Midbrain (tissue), 1 donor: ENCODE measurements at places on chromosomes 6 and 20.

DNA sequence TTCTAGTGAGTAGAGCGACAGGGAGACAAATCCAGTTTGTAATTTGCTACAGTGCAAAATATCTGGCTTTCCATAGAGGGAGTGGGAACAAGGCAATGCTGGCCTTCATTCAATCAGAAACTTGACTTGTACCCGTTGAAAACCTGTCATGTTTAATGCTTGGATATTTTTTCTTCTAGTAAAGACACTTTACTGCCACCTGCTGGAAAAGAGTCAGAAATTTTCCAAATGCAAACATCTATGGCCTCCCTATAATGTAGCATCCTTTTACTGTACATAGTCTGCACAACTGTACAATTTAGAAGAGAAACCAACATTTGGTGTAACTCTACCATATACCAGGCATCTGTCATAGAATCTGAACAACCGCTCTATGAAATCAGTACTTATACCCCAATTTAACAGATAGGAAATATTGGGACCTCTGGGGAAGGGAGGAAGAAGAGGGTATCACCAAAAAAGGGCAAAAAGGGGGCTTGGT lies 16.7 kb upstream of the TBC1D20 start:
- DNase-seq: peak; percentile 68

DNA sequence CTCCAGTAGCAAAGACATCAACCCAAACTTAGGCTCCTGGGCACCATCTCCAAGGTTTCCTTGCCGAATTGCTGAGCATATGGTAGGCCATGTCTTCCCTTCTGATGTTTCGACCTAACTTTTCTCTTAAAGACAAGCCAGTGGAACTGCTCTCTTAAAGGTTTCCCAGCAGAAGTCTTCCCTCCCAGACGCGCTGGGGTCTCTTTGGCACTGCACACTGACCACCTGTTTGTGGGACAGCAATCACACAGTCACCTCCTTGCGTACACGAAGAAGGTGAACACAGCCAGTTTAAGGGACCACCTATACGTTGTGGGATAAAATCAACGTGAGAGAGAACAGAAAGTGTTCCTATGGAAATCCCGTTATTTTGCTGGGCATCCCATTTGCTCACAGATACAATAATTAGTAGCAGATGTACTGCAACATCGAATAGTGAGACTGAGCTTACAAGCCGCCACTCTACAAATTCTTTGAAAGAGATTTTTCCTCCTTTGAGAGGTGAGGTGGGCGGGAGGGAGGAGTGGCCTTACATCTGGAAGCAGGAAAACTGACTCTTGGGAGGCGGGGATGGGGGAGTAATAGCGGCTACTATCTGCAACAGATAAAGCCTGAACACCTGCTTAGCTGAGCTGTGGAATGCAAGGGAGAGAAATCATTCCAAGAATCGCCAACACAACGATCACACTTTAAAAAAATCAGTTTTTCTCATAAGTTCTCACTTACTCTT lies 9.9 kb downstream of the GRIK2 start:
- no peak for DNase-seq

- peak; percentile 96 for DNase-seq
These were observed 21.7 kb upstream of the OCSTAMP start for GRCh38 chr20:46572153-46572552.

DNA sequence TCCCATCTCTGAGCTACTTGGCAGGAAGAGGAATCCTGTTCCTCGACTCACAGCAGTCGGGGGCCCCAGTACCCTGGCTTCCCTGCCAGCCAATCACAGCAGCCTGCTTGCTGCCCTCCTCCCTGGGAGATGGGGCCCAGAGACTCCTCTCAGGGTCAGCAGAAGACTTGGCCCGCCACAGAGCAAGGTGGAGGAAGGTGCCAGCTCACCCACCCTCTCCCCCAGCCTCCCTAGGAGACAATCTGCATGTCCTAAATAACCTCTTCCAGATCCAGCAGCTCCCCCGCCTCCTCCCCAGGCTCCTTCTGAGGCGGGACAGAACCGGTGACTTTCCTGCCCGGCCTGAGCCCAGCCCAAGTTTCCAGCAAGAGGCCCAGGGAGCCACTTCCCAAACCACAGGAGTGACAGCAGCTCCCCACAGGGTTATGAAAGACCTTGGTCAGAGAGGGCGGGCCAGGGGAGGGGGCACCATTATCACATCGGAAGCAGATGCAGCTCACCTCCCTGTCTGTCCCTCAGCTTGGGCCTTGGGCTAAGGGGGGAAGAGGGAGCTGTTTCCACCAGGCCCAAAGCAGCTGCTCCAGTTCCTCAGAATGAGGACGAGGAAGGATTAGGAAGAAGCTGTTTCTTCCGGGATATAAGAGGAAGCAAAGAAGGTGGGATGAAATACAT lies 2.3 kb downstream of the CCND3 start:
- no peak for DNase-seq

GRCh38 chr6:3297006-3297405 lies 38.3 kb downstream of the PSMG4 start:
- no peak for DNase-seq

DNA sequence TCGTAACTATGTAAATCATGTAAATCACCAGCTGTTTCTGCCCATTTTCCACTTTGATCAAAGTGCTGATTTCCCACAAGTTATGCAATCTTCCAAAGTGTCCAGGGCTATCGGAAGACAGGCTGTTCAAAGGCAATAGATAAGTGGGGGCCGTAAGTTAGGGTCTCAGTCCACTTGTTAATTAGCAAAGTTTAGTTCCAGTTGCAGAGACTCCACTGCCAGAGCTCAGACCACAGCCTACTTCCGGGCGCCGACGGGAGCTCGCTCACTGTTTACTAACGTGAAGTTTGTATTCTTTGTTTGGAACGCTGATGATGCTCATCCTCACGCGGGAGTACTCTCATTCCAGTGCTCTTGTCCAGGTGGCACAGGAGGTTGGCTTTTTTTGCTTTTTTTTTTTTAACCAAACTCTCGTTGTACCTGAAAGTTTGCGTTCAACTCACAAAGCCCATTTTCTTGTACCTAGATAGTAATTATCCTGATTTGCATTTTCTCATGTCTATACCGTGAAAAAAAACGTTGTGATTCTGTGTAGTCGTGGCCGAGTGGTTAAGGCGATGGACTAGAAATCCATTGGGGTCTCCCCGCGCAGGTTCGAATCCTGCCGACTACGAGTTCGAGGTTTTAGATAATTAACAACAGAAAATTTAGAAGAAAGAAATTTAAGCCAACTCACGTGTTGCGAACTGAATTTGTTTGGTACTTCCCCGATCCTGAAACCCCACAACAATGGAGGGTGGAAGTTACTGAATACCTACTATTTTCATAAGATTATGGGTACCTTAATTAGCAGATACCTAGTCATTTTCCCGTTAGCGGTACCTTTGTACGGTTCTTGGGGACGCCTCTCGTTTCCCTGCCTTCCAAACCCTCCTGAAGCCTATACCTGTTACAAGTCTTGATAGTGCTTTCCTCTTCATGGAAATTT lies 29.9 kb upstream of the ZNF184 start:
- DNase-seq: peak; percentile 30

GRCh38 chr6:68252632-68253031 lies 382.4 kb upstream of the ADGRB3 start:
- DNase-seq: no peak

- no peak for DNase-seq
These were observed 304.7 kb downstream of the FARS2 start for GRCh38 chr6:5565971-5566370.

DNA sequence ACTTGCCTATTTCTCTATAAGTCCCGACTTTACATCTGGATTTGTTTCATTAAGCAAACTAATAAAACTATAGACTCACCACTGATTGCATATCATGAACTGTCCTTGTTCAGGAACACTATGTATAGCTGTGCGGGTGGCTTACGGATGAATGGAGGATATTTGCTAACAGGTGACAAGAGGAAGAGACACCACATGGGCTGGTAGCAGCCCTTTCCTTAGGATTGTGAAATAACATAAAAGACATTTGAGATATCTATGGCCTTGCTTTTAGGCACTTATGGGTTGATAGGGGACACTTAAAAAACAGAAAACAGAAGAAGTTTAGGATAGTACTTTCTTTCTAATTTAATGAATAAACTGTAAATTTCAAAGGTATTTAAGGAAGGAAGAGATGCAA lies 5.0 kb upstream of the CAP2 start:
- no peak for DNase-seq

GRCh38 chr6:90413396-90413795 lies 116.8 kb upstream of the BACH2 start:
- no peak for DNase-seq

GRCh38 chr20:278607-279571 lies 11.7 kb downstream of the C20orf96 start:
- no peak for DNase-seq

DNA sequence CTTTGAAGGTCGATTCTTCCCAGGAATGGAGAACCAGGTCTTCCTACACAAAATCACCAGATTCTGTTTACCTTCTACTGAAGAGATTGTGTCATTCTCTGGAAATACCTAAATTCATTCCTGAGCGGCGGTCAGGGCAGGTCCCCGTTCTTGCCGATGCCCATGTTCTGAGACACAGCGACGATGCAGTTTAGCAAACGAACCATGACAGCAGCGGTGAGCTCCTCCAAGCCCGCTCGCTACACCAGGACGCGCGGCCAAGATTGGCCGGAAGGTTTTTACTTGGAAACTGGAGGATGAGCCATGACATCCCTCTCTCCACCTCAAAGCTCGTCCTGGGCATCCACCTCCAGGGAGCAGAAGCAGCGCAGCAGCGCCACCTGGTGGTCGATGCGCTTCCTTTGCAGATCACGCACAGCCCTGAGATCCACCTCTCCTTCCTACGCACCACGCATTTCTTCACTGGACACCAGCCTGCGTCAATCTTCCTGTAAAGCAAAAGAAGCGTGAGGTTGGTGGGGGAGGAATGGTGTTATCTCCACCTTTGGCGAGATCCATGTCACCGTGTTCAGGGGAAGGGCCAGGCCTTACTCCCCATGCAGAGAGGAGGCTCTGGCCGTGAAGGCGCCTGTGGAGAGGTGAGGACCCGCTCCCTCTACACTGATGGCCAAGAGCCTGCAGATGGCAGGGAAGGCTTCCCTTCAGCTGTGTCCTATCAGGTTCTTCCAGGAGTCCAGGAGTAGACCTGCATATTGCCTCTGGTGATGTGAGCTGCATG lies 9.9 kb upstream of the HLA-B start:
- peak; percentile 92 for DNase-seq

DNA sequence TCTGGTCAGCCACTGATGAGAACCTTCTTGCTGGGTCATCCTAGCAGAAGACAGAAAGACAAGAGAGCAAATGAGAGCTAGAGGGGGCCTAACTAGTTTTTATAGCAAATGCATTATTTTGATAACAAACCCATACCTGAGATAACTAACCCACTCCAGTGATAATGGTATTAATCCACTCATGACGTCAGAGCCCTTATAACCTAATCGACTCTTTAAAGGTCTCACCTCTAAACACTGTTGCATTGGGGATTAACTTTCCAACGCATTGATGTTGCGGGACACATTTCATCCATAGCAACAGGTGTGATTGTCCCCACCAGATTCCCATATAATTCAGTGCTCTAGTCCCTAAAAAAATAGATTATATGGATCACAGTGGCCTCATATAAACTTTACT lies 312.1 kb downstream of the HTR1B start:
- no peak for DNase-seq

- DNase-seq: no peak
These were observed 896.7 kb upstream of the MAP3K7 start for GRCh38 chr6:91483415-91484105.

- DNase-seq: peak; percentile 84
These were observed 119.4 kb downstream of the JARID2 start for GRCh38 chr6:15365273-15365687.

- DNase-seq: no peak
These were observed 55.0 kb downstream of the NOX3 start for GRCh38 chr6:155400654-155400965.

DNA sequence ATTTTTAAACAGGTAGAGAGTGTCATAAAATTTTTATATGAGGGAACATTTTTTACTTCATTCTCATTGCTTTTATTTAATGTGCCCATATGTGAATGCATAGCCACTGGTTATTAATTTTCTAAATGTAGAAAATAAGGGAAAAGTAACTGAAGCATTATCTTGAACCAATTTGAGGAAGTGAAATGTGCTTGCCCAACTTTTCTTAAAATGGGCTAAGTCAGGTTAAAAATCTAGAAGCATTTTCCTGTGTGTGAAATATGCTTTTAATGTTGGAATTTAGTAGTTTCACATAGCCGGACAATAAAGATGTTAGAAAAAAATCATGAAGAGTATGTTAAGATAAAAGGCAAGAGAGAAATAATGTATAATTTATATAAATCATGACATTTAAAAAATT lies 3.8 kb downstream of the SEC23B start:
- DNase-seq: no peak

- no peak for DNase-seq
These were observed 371.8 kb upstream of the JAG1 start for GRCh38 chr20:11045412-11046175.

GRCh38 chr20:15494851-15495250 lies 1078.4 kb downstream of the KIF16B start:
- no peak for DNase-seq

GRCh38 chr20:59184880-59185447 lies 21.3 kb downstream of the ZNF831 start:
- DNase-seq: no peak
